Caki2 (cell line): ENCODE measurements at places on chromosomes 7 and 10. TPM values are rescaled to one million over a fixed set of nuclear protein-coding genes. Genes with fewer than 3 reads are reported as not detected.

TMEM196 gene
- not detected in 2 replicates for total RNA-seq

CUBN gene
- total RNA-seq: 0.03 and 0.34 TPM in 2 replicates

HOXA11 gene
- total RNA-seq: not detected in 2 replicates

TSPAN12 gene
- 45.3 and 46.5 TPM in 2 replicates for total RNA-seq

ANXA8 gene
- total RNA-seq: 0.68 and 0.72 TPM in 2 replicates

- DNase-seq: no peak
Observed at GRCh38 chr10:74419491-74419951, 268.5 kb downstream of the ADK start.

KCP gene
- 2.1 and 5.1 TPM in 2 replicates for total RNA-seq

CDK14 gene
- total RNA-seq: 4.6 and 10.4 TPM in 2 replicates

UTF1 gene
- not detected in 2 replicates for total RNA-seq

- DNase-seq: peak; percentile 94
Observed at GRCh38 chr10:27240212-27241009, at the start of gene ACBD5. Gene ACBD5, minus strand, starts transcription at chr10:27240797. Its CDS starts 109 bp downstream, at chr10:27240688.

LRRC18 gene
- not detected in 2 replicates for total RNA-seq

- DNase-seq: no peak
Observed at GRCh38 chr10:3923033-3923432, 138.0 kb upstream of the KLF6 start.

- DNase-seq: no peak
Observed at GRCh38 chr10:105075031-105075430, 433.9 kb downstream of the SORCS3 start.

- no peak for DNase-seq
Observed at GRCh38 chr7:81484261-81484660, 285.6 kb downstream of the HGF start.

DNA sequence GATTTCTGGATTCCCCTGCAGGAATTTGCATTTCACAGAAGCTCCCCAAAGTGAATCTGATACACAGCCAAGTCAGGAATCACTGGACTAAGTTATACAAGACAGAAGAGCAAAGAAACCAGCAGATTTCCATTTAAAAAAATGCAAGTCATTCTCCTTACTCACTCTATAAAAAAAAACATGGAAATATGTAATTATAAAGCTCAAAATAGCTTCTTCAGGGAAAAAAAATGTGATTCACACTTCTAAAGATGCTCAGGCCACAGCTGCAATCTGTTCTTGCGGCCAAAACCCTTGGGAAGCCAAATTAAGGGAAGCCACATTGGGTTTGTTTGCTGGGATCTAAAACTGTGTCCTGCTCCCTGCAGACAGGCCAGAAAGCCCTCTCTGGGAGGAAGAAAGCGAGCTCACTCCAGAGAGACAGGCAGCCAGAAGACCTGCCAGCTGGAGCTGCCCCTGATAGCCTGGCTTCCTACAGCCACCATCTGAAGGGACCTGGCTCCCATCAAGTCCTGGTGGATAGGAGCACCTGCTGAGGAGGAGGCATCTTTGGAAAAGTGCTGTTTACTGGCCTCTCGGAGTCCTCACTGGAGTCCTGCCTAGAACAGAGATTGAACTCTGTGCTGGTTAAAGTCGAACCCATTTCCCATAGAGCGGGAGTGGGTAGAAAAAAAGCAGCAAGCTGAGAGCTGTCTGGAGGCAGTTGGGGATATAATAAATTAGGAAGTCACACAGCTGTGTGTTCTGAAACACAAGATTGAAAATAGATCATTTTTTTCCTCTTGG, 359.2 kb upstream of the AOAH start:
- DNase-seq: no peak

DNA sequence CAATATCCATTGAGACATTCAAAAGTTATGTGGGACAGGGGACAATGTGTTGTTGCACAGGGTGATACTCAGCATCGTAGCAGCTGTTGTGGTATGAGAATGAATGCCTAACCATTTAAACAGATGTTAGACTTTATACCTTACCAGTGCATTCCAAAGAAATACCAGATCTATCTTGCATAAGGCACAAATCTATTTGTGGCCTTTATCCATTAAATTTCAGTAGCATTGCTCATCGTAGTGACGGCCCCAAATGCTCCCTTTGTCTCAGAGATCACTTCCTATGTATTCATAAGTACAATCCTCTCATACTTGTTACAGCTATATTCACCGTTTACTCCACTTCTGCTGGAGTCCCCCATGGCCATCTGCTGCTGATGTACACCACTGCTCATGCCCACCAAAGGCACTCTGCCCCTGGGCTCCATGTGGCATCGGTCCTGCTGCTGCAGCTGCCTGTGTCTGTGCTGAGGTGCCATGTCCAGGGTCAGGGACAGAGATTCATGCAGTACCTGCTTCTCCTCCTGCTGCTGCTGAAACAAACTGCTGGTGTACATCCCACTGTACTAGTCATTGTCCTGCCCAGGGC, 96.3 kb downstream of the CPED1 start:
- peak; percentile 54 for DNase-seq

DNA sequence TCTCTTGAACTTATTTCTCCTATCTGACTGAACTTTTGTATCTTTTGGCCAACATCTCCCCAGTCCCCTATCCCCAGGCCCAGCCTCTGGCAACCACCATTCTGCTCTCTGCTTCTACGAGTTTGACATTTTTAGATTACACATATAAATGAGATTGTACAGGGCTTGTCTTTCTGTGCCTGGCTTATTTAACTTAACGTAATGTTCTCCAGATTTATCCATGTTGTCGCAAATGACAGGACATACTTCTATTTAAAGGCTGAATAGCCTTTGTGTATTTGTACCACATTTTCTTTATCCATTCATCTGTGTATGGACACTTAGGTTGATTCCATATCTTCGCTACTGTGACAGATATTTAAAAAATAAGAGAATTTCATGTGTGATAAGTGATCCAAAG, 98.6 kb downstream of the LSMEM1 start:
- no peak for DNase-seq

OR2AE1 gene
- total RNA-seq: not detected in 2 replicates

DNA sequence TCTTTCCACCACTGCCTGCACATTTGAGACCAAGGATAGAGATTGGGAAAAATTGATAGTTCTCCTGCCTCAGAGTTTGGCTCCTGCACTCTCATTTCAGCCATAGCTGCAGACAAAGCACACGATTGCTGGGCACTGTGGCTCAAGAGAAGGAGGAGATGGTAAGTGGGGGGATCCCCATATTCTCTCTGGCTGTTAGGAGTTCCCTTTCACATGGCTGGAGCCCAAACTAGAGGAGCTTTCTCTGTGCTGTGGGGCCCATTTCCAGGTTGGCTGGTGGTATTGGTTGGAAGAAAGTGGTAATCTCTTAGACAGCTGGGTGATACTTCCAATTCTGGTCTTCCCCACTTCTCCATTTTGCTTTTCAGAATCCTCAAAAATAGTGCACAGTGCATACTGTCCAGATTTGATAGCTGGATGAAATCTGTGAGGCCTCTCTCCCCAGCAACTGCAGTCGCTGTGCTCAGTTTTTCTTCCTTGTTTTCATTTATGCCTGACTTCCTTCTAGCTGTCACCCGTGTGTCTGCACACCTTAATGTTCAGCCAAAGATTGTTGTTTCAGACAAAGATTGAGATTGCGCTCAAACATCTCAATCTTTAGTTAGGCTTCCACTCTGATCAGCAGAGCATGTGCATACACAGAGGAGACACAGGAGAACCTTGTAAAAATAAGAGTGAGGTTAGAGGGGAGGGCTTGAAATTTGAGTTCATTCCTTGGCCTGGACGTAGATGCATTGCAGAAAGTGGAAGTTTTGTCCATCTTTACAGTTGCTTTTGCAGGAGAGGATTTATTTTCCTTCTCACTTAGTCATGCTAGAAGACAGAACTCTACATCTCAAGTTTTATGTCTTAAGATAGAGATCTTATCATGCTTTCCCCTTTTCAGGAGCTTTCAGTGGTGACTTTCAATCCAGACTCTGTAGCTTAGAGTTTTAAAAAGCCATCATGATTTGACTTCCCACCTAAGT, 28.6 kb downstream of the RABGEF1 start:
- no peak for DNase-seq

GRCh38 chr10:86111902-86112545, 254.6 kb downstream of the GRID1 start:
- no peak for DNase-seq

DNA sequence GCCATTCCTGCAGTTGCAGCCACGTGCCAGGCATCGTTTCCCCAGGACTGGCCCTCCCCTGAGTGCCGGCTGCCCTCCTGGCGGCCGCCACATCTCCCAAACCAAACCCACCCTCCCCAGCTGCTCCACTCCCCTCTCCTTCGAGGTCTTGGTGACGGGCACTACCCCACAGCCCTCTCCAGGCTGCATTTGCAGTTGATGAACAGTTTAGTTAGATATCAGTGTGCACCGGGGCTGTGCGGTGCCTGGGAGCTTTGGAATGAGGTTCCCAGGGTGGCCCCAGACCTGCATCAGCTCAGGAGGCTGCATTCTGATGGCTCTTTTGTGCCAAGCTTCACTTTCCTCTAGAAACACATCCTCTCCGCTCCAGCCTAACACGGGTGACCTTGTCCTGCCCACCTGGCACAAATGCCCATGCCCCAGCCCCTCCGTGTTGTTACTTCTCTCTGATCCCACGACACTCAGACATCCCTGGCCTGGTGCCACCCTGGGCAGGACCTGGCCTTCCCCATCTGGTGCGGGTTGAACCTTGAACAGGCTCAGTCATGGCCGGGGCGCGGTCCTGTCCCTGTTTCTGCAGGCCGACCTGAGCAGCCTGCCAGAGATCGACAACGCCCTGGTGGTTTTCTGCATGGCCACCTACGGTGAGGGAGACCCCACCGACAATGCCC, 14.5 kb downstream of the TMEM120A start:
- peak; percentile 91 for DNase-seq

GRCh38 chr7:133126422-133126821, 44.5 kb upstream of the CHCHD3 start:
- no peak for DNase-seq

DNA sequence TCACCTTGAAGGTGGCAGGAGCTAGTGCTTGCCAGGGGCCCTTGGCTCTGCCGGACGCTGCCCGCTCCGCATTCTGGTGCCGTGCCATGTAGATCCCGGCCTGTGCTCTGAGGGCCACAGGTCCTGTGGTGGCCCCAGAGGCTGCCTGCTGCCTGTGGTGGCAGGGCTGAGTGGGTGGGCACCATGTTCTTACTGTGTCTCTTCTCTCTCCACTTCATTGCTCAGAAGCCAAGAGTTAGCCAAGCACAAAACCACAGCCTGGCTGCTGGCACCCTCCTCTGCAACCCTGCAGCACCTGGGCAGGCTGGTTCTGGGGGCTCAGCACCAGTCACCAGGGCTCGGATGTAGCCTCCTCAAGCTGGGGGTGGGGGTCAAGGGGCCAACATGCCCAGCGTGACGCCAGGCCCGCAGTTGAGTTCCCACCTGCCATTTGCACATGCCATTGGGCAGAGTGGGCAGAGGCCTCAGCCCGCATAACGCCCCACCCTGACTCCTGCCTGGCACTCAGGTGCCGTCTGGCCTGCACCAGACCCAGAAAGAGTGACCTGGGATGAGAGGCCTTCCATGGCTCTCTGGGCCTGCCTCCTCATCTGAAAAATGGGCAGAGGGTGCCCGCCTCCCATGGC, 16.3 kb downstream of the ZMIZ1 start:
- peak; percentile 87 for DNase-seq

DNA sequence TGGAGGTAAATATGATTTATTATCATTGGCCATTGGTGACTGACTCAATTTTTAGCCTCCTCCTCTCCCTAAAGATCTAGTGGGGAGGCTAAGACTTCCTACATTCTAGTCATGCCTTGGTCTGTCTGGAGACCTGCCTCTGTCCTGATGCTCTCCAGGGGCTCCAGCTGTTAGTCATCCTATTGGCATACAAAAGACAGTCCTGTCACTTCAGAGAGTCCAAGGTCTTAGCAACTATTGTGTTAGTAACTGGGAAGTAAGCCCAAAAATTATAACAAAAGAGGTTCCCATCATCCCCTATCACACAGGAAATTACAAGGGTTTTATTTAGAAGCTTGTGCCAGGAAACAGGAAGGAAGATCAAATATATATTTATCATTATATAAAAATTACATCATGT, 400.6 kb upstream of the VSTM2A start:
- DNase-seq: no peak

- DNase-seq: peak; percentile 16
Observed at GRCh38 chr7:148701414-148701813, 2.7 kb downstream of the CUL1 start.

DNA sequence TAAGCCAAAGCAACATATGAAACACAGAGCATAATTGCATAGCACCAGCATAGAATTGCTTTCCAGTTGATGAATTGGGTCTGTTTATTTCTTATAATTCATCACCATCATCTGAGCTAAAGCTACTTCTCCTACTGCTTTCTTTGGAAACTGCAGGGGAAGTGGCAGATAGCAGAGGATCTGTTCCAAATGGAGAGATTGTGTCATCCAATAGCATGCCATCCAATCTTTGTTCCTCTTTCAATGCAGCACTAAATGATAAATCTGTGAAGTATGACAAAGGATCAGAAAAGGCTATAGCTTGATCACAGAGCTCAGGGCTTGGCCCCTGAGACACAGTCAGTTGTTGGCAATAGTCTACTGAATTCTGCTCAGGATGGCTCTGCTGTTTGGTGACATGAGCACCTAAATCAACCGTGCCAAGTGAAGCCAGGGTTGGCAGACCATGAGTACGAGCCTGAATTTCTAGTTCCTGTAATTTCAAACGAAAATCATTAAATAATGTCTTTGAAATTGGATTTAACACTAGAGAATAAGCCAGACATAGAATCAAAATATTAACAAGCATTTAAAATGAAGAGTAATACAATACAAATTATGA, 90.0 kb downstream of the TFEC start:
- no peak for DNase-seq

PNLIPRP1 gene
- total RNA-seq: not detected in 2 replicates

DNA sequence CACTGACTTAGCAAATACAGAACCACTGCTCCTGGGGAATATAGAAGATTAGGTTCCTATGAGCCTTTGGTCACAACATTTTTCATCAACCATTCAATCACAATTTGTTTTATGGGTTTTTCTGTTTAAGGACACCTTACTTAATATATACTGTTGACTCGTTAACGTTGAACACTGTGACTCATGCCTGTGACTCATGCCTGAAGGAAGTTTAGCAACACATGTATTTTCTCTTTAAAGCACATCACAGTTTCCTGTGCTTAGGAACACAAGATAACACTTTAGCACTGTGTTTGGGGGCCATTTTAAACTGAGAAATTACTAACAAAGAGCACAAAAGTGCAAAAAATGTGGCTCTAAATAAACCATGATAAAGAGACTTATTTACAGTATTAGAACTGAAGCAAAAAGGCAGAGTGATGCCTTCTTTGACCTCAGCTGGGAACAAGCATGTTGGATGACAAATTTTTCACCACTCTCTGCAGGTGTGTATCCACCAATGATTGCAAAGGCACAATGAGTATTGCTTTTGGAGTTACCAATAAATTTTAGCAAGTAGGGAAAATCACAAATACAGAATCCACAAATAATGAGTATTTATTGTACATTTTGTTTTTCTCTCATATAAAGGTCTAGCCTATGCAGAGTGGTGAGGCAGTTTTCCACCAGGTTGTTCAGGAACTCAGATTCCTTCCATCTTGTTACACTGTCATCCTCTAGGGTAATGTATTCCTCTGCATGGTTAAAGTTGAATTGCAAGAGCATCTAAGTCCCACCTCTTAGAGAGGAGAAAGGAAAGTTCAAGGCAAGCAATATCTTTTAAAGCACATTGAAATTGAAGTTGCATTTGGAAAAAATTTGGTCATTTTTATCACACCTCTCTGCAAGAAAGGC, 7.3 kb downstream of the FGFBP3 start:
- peak; percentile 64 for DNase-seq

- DNase-seq: no peak
Observed at GRCh38 chr7:68461430-68461829, 1136.8 kb upstream of the AUTS2 start.
